ENCODE measurements at places on chromosomes 6 and 20.

DNA sequence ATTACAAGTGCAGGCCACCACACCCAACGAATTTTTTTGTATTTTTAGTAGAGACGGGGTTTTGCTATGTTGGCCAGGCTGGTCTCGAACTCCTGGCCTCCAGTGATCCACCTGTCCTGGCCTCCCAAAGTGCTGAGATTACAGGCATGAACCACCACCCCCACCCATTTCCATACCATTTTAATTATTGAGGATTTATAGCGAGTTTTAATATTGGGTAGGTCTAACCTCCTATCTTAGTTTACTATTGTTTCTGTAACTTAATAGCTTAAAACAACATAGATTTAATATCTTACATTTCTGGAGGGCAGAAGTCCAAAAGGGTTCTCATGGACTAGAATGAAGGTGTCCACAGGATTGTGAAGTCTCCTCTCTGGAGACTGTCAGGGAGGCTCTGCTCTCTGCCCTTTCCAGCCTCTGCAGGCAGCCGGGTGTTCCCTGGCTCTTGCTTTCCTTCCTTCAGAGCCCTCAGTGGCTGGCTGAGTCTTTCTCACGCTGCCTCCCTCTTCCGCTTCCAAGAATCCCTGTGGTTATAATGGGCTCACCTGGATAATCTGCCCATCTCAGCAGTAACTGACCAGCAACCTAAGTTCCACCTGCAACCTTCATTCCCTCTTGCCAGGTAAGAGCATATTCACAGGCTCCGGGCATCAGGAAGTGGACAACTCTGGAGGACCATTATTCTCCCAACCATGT is 18.6 kb upstream of the BCAS4 start:
- DNase-seq: no peak

GRCh38 chr6:96450770-96451130 is 70.9 kb upstream of the UFL1 start:
- no peak for DNase-seq

DNA sequence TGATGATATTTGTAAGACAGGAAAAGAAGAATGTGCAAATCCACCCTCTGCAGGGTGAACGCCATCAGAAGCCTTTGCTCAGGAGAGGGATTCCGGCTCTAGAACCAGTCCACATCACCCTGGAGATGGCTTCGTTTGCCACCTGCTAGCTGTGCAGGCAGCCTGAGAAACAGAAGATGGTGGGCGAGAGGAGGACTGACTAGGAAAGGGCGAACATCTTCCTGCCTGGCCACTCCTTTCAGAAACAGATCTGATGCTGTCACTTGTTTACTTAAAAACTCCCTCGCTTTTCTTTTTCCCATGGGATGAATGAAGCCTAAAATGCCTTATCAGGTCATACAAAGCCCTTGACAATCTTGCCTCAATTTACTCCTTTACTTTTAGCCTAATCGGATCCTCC is 1.2 kb downstream of the PTPRA start:
- DNase-seq: peak; percentile 15

DNA sequence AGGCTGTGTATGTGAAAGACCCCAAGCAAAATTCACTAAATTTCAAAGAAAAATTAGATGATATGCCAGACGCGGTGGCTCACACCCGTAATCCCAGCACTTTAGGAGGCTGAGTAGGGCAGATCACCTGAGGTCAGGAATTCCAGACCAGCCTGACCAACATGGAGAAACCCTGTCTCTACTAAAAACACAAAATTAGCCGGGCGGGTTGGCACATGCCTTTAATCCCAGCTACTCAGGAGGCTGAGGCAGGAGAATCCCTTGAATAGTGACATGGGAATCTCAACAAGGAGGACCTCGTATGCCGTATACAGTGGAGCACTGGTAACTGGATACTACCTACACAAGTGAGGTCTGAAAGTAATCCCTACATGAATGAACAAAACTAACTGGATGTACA is 92.7 kb upstream of the JARID2 start:
- no peak for DNase-seq

DNA sequence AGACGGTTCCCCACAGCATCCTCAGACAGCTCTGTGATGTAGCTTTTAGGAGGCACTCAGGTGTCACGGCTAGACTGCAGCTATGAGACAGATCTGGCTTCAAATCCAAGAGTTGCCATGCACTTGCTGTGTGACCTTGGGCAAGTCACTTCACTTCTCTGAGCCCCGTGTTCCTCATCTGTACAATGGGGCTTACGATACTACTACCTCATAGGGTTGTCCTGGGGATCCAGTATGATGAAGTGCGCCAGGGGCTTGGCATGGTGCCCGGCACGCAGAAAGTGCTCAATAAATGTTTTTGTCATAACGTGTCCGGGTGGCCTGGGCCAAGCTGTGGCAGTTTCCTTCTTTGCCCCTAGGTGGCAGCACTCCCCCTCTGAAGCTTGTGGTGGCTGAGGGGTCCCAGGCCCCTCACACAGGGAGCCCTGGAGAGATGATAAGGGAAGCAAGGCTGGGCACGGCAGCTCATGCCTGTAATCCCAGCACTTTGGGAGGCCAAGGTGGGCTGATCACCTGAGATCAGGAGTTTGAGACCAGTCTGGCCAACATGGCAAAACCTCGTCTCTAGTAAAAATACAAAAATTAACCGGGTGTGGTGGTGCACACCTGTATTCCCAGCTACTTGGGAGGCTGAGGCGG is 19.1 kb upstream of the CHMP4B start:
- DNase-seq: peak; percentile 61

DNA sequence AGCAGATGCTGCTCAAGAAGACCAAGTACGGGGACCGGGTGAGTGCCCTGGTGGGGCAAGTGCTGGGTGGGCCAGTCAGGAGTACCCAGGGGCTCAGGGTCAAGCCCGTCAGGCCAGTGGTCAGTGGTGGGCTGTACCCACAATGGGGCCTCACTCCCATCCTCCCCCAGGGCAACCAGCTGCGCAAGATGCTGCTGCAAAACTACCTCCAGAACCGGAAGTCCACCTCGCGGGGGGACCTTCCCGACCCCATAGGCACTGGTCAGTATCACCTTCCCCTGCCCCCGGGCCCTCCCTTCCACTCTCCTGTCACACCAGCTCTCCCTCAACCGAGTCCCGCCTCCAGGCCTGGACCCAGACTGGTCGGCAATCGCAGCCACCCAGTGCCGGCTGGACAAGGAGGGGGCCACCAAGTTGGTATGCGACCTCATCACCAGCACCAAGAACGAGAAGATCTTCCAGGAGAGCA is 27.0 kb downstream of the UQCC2 start:
- no peak for DNase-seq

DNA sequence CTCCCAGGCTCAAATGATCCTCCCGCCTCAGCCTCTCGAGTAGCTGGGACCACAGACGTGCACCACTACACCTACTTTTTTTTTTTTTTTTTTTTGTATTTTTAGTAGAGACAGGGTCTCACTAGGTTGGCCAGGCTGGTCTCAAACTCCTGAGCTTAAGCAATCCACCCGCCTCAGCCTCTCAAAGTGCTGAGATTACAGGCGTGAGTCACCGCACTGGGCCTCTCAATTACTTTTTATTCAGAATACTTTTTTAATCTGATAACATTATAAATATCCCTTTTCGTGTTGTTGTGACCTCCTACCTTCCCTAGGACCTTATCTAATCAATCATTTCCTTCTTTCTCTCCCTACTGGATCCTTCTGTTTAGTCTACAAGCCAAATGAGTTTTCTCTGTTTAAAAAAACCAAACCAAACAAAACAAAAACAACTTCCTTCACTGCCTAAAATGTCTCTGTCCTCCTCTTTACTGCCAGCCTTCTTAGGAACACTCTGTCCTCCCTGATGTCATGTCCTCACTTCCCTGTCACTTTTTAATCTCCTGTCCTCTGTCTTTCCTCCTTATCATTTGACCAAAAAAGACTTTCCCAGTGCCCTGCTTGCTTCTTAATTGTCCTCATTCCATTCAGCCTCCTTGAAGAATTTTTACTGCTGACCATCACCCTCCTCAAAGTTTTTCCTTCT is 85.0 kb downstream of the CAP2 start:
- DNase-seq: no peak

- DNase-seq: no peak
These were observed 28.8 kb downstream of the RIOK1 start for GRCh38 chr6:7418238-7418905.

GRCh38 chr6:88952065-88952704 is 11.2 kb downstream of the RNGTT start:
- no peak for DNase-seq

GRCh38 chr6:165969184-165969583 is 198.5 kb downstream of the TBXT start:
- no peak for DNase-seq

- DNase-seq: no peak
These were observed 10.8 kb downstream of the APMAP start for GRCh38 chr20:24981790-24982189.
